ENCODE measurements at places on chromosomes 2 and 18.

GRCh38 chr18:21955757-21956652 is 213.4 kb upstream of the GATA6 start:
- no peak overlapping the region for H3K27ac ChIP-seq
- H3K36me3 ChIP-seq: no peaks in the 10 kb centered on the region
- no peaks in the 10 kb centered on the region for H3K4me1 ChIP-seq
- peak; percentile 30 for DNase-seq
- H3K27me3 ChIP-seq: peaks cover 6% of the 10 kb centered on the region

GRCh38 chr2:133780099-133780996 is 212.1 kb upstream of the NCKAP5 start:
- H3K4me1 ChIP-seq: peaks cover 8% of the 10 kb centered on the region
- H3K27ac ChIP-seq: no peak overlapping the region
- no peak overlapping the region for H3K4me3 ChIP-seq

GRCh38 chr2:42844366-42844765 is 52.0 kb upstream of the HAAO start:
- no peak overlapping the region for H3K4me3 ChIP-seq
- DNase-seq: no peak
- no peaks in the 10 kb centered on the region for H3K36me3 ChIP-seq
- H3K4me1 ChIP-seq: peaks cover 8% of the 10 kb centered on the region
- no peaks in the 10 kb centered on the region for H3K27me3 ChIP-seq

- H3K27me3 ChIP-seq: peaks cover 7% of the 10 kb centered on the region
- peaks cover 6% of the 10 kb centered on the region for H3K4me1 ChIP-seq
- no peak overlapping the region for H3K4me3 ChIP-seq
- no peaks in the 10 kb centered on the region for H3K36me3 ChIP-seq
- no peak overlapping the region for H3K27ac ChIP-seq
Measured at GRCh38 chr18:79498662-79499061, 102.9 kb downstream of the NFATC1 start.

DNA sequence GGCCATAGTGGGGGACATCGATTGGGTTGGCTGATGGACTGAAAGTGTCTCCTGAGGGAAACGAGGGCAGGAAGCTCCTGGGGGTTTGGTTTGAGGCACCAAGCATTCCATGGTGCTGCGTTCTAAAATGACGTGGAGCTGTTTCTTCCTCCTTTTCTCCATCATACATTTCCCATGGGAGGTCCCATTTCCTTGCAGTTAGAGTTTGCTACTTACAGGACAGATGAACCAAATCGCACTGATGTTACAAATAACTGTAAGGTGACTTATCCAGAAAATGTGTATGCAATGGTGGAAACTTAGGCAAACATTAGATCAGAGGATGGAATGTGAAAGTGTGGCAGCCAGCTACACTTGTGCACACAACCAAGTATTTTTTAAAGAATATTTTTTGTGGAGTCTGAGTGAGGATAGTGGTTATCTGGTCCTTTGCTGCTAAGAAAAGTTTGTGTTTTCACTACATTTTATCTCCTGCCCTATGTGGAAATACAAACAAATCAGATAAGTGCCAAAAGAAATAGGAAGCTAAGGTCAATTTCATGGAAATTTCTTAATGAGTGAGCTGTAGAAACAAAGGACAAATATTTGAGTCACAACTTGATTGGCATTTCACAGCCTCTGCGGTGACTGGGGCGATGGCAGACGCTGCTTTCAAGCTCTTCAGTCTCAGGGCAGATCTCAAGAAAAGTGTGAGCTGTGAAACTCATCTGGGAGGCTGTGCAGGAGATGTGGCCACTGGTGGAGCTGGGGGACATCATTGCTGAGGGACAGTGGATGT is 256.2 kb downstream of the TSN start:
- no peaks in the 10 kb centered on the region for H3K36me3 ChIP-seq
- peak; percentile 26 for DNase-seq
- H3K27me3 ChIP-seq: no peaks in the 10 kb centered on the region
- no peaks in the 10 kb centered on the region for H3K4me1 ChIP-seq

- peak overlapping the region; percentile 99 for H3K4me3 ChIP-seq
- peak overlapping the region; percentile 87 for H3K27ac ChIP-seq
- peaks cover 14% of the 10 kb centered on the region for H3K4me1 ChIP-seq
- no peak for DNase-seq
Measured at GRCh38 chr2:39124746-39125057, 3.9 kb upstream of the SOS1 start.

DNA sequence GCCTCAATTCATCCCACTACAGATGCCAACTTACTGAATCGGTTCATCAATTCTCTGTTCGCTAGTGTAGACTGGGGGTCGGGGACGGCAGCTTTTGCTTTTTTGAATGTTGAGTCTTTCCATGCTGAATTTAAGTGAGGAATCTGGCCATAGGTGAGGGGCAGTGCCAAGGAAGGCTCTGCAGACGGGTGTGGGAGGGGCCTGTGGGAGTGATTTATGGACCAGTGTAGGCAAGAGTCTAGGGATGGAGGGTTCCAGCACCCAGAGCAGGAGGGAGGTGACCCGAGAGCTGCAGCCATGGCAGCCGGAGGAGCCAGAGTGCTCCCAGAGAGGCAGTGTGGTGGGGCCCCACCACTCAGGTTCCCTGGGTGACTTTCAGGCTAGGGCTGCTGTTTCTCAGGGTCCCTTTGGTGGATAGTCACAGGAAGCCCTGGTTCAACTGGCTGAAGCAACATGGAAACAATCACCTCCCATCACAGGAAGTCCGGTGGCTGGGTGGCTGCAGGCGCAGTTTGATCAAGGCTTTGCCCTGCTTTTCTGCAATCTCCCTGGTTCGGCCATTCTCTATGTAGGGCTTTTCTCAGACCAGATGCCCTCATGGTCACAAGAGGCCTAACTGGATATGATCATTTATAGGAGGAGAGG is 16.9 kb upstream of the TEX44 start:
- no peak for DNase-seq
- H3K4me3 ChIP-seq: no peak overlapping the region
- H3K27me3 ChIP-seq: no peaks in the 10 kb centered on the region
- no peaks in the 10 kb centered on the region for H3K4me1 ChIP-seq

DNA sequence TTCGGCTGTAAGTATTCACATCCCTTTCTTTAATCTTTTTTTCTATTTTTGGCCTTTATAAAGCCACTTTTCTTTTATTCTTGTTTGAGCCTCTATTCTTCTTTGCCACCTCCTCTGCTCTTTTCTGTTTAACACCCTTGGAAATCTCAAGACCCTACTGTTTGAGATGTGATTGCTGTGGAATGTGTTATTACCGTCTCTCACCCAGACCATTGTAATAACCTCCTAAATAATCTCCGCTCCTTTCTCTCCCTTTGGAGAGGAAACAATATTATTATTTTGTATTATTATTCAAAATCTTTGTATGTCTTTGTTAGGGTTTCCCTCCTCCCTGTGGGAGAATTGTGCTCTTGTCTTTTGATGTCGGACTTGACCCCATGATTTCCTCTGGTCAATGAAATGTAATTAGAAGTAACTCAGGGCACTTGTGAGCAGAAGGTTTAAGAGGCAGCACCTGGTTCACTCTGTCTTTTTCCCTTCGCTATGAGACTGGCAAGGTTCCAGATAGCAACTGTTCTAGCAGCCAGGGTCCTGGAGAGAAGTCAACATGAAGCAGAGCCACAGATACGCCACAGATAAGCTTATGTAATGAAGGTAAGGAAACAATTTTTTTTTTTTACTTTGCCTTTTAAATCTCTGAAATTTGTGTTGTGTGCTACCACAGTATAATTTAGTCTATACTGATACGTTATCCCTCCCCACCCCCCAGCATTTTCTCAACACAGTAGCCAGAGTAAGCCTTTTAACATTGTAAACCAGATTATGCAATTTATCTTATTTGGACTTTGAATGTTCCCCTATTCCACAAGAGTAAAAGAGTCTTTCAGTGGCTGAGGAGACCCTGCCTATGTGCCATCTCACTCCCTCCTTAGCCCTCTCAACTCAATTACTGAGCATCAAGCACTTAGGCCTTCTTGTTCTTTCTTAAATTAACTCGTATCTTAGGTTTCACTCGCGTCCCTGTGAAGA is 601.2 kb upstream of the ZNF804A start:
- H3K27ac ChIP-seq: no peak overlapping the region
- peaks cover 8% of the 10 kb centered on the region for H3K4me1 ChIP-seq
- H3K36me3 ChIP-seq: no peaks in the 10 kb centered on the region
- DNase-seq: peak; percentile 7
- no peaks in the 10 kb centered on the region for H3K27me3 ChIP-seq
- H3K4me3 ChIP-seq: no peak overlapping the region

- peaks cover 66% of the 10 kb centered on the region for H3K27me3 ChIP-seq
- no peak for DNase-seq
- H3K27ac ChIP-seq: no peak overlapping the region
- H3K36me3 ChIP-seq: no peaks in the 10 kb centered on the region
- H3K4me3 ChIP-seq: no peak overlapping the region
Measured at GRCh38 chr2:25165992-25166875, 2.1 kb downstream of the POMC start.

DNA sequence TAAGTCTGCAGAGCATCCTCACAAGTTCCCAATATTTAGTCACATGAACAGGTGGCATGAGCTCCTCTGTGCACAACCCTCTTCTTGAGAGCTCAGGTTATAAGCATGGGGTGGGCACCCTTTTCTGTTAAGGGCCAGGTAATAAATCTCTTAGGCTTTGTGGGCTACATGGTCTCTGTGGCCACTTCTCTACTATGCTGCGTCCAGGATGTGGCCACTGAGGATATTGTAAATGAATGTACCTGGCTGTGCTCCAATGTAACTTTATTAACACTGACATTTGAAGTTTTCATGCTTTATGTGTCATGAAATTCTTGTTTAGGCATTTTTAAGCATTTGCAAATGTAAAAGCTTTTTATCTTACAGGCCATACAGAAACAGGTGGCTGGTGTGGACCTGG is 116.8 kb upstream of the ST6GAL2 start:
- H3K4me1 ChIP-seq: peaks cover 17% of the 10 kb centered on the region
- no peak overlapping the region for H3K4me3 ChIP-seq
- H3K27ac ChIP-seq: peak overlapping the region; percentile 67
- peak; percentile 55 for DNase-seq

- H3K27me3 ChIP-seq: no peaks in the 10 kb centered on the region
- H3K4me1 ChIP-seq: peaks cover 30% of the 10 kb centered on the region
Measured at GRCh38 chr2:172693529-172694455, 41.9 kb upstream of the RAPGEF4 start.

- peaks cover 64% of the 10 kb centered on the region for H3K4me1 ChIP-seq
- DNase-seq: no peak
- no peak overlapping the region for H3K4me3 ChIP-seq
- H3K27ac ChIP-seq: peak overlapping the region; percentile 16
Measured at GRCh38 chr2:108574332-108574731, 40.1 kb downstream of the LIMS1 start.

GRCh38 chr2:234368861-234369261 is 128.0 kb downstream of the ARL4C start:
- no peaks in the 10 kb centered on the region for H3K36me3 ChIP-seq
- peaks cover under 1% of the 10 kb centered on the region for H3K4me1 ChIP-seq
- H3K27ac ChIP-seq: no peak overlapping the region
- no peaks in the 10 kb centered on the region for H3K27me3 ChIP-seq

DNA sequence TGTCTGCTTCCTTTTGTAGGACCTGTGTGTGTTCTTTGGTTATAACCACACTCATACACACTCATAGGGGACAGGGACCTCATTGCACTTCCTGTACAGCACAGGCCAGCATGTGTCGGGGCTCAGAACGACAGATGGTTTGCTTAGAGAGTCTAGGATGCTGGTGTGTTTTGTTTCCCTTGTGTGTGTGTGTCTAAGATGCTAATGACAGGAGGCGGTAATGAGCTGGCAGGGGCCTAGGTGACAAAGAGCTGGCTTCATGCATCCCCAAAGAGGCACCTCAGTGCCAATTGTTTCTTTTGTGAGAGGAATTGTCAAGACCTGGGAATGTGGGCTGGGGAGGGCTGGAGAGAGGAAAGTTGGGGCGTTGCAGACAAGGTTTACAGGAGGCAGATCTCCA is 66.6 kb downstream of the CELF4 start:
- DNase-seq: no peak
- H3K36me3 ChIP-seq: no peaks in the 10 kb centered on the region
- no peak overlapping the region for H3K27ac ChIP-seq
- H3K4me1 ChIP-seq: no peaks in the 10 kb centered on the region
- H3K4me3 ChIP-seq: no peak overlapping the region

- no peaks in the 10 kb centered on the region for H3K36me3 ChIP-seq
- H3K4me3 ChIP-seq: no peak overlapping the region
- H3K27me3 ChIP-seq: no peaks in the 10 kb centered on the region
- no peak overlapping the region for H3K27ac ChIP-seq
- no peak for DNase-seq
Measured at GRCh38 chr18:36340246-36340645, 42.7 kb downstream of the FHOD3 start.

DNA sequence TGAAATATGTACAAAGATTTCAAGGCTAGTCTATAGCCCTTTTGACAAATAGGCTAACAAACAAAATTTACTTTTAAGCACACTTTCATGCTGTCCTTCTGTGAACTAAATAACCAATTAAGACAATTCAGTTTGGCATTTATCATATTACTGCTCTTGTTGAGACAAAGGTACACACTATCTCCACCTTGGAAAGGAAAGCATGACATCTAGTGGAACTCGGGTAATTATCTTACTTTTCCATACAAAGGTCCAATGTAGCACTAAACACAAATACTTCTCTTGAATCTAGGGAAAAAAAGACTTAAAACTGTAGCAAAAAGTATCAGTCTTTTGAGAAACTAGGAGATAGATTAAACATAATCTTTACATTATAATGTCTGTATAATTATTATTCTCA is 125.0 kb upstream of the CD226 start:
- peak; percentile 37 for DNase-seq
- H3K36me3 ChIP-seq: no peaks in the 10 kb centered on the region
- no peaks in the 10 kb centered on the region for H3K4me1 ChIP-seq
- H3K27me3 ChIP-seq: no peaks in the 10 kb centered on the region
- H3K27ac ChIP-seq: no peak overlapping the region

DNA sequence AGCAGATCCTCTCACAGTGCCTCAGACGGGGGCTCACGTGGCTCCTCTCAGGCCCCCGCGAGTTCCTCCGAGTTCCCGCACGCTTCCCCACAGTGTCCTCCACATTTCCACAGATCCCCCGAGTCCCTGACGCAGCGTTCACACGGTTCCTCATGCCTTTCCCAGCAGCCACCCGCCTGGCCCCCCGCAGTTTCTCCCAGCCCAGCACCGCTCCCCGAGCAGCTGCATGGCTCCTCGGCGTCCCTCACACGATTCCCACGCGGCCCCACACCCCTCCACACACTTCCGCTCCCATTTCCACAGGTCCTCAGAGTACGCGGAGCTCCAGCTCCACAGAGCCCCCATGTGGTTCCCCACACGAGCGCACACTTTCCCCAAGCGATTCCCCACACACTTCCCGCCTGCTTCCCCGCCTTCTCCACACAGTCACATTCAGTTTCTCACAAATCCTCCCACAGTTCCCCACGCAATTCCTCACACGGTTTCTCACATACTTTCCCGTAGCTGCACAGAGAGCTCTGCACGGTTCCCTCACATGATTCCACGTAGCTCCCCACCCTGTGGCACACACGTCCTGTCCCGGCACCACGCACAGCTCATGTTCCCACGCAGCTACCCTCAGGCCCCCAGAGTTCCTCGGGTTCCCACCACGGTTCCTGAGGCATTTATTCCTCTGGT is 39.9 kb downstream of the KIF1A start:
- H3K4me1 ChIP-seq: no peaks in the 10 kb centered on the region
- H3K27ac ChIP-seq: no peak overlapping the region
- no peak for DNase-seq

- no peaks in the 10 kb centered on the region for H3K36me3 ChIP-seq
- peaks cover 3% of the 10 kb centered on the region for H3K27me3 ChIP-seq
- no peak overlapping the region for H3K27ac ChIP-seq
Measured at GRCh38 chr2:88638743-88639142, 11.5 kb upstream of the EIF2AK3 start.
